Ecto neural progenitor cell (in vitro differentiated cells): ENCODE measurements at places on chromosomes 5 and 9.

- DNase-seq = no peak
Observed at GRCh38 chr5:113273948-113274347, 160.8 kb downstream of the TSSK1B start.

GRCh38 chr9:33125871-33126823 lies 41.0 kb downstream of the B4GALT1 start:
- no peak for DNase-seq

DNA sequence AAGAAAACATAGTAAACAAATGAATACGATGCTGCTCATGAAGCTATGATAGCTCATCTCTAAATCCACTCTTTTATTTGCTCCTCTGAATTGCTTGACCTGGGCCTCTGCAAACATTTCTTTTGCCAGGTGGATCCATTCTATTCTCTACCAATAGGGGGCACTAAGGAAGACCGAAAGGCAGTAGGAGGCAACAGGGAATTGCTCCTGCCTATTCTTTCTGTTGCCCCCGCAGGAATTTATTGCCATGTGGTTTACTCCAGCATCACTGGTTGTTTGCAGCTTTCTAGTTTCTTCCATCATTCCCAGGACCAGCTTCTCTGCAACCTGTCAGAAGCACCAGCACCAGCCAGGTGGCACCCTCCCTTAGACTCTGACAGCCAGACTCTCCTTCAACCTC lies 5.3 kb downstream of the GAPT start:
- no peak for DNase-seq

GRCh38 chr5:151406322-151406947 lies 41.0 kb upstream of the SLC36A1 start:
- no peak for DNase-seq

DNA sequence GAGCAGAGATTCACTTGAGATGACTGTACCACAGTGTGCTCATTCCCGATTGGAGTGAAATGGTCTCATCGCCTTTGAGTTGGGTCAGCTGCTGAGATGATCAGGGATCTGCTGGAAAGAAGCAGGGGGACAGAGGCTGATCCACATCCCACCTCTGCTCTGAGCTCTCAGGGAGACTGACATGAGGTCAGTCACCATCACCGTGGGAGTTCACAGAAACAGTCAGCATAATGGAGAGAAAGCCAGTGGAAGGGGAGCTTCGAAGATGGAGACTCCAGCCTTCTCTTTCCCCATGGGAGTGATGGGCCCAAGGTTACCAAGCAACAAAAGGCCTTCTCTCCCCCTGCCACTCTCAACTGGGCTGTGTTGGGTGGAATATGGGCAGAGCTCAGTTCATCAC lies 276.4 kb downstream of the CDK5RAP2 start:
- DNase-seq = no peak

- no peak for DNase-seq
Observed at GRCh38 chr5:40046792-40047191, 622.0 kb upstream of the DAB2 start.

DNA sequence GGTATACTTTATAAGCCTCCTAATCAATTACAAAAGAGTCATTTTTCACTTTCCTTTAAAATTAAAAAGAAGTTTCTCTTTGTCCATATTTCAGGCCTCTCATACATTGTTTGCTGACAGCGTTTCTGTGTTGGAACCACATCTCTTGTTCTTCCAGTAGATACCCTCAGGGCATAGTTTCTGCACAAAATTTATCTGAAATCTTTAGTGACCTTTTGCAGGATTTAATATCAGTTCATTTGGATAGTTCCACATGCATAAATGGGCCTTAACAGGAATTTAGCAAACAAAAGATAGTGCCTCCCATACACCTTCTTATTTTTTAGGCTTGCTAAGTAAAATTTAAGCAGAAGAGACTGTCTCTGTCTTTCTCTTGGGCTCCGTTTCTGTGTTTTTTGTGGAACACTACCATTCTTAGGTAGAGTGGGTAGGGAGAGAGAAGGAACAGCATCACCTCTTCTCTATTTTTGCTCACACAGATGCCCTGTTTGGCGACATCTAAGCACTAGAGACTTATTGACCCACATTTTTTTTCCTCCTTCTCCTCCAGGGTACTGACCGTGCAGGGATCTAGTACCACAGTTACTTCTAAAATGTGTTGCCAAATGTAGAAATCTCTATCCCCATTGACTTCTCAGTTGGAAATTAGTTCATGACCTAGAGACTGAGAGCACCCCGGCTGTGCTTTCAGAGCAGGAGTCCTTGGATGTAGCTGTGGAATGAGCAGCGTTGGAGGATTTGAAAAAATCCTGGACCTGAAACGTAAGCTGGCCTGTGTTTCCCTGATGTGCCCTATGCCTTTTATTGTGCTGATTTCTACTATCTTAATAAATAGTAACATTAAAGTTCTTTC lies 22.1 kb downstream of the ARHGAP26 start:
- no peak for DNase-seq

DNA sequence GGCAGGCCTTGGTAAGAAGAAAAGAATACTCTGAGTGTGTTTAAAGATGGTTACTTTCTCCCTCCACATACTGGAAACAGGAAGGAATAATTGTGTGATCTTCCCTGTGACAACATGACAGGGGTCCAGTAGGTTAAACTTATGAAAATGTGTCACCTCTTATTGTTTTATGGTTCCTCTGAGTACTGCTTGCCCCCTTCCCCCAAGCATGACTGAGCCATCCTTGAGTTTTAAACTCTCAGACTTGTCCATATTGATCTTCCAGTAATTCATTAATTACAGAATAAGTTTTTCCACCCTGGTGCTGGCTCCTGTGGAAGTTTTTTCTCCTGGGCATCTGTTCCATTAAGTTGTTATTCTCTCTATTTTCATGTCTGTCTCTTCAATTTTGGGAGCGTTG lies 95.8 kb downstream of the CNTLN start:
- DNase-seq = no peak

DNA sequence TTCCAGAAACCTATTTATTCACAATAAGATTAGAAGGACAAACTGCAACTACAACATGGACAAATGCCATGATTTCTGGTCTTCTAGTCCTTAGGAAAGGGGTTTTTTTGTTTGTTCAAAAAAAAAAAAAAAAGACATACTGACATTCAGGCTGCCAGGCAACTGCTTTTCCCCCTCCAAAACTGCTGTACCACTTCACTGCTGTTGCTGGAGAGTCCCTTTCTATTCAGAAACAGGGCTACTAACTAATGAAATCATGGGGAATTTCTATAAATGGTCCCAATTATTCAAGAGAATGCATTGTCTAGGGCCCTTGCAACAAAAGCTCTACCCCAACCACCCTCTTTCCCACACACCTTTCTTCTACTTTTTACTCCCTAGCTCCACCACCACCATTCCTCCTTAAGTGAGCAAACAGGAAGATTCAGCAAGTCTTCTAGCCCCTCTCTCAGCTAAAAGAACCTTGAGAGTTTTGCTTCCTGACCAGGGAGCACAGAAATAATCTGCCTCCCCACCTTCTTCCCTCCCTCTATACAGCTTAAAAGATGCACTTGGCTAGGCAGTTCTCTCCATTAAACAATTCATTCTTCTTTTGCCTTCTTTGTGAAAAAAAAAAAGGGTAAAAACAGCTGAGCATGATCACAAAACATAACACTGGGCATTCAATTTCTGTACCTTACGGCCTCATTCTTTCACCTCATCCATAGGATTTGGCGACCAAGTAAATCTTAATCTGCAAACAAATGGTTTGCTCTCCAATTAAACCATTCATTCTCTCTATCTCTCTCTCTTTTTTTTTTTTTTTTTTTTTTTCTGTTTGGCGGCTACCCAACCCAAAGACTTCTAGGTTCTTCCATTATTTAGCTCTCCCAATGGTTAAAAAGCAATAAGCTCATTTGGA lies 13.8 kb downstream of the ZNF608 start:
- DNase-seq = no peak

DNA sequence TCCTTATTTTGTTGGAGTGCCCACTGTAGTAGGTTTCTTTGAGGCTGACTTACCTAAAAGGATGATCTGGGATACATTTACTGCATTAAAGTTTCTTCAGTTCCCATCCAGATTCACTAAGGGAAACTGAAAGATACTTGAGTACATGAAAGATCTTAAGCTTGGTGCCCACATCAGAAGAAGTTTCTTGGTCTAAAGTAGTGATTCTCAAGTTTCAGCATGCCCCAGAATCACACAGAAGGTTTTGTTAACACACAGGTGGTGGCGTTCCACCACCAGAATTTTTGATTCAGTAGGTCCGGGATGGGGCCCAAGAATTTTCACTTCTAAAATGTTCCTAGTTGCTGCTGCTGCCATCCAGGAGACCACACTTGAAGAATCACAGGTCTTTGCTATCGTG lies 171.0 kb downstream of the ZNF462 start:
- no peak for DNase-seq
